ENCODE measurements at places on chromosomes 3 and 15.

DNA sequence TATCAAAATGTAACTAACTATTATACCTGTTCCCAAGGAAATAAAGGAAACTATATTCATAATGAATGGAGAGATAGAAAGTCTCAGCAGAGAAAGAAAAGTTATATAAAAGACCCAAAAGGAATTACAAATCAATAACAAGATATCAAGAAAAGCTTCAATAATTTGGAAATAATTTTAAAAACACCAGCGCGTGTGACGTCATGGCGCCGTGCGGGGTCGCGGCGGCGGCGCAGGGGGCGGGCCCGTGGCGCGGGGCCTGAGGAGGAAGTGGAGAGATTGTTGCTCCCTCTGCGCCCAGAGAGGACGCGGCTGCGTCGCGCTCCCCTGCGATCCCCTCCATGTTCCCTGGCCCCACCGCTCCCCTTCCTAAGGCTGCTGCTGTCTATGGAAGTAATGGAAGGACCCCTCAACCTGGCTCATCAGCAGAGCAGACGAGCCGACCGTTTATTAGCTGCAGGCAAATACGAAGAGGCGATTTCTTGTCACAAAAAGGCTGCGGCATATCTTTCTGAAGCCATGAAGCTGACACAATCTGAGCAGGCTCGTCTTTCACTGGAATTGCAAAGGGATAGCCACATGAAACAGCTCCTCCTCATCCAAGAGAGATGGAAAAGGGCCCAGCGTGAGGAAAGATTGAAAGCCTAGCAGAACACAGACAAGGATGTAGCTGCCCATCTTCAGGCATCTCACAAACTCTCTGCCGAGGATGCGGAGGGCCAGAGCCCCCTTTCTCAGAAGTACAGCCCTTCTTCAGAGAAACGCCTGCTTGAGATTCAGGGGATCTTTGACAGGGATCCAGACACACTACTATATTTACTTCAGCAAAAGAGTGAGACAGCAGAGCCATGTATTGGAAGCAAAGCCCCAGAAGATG, 4.1 kb downstream of the XCR1 start:
- DNase-seq = no peak

DNA sequence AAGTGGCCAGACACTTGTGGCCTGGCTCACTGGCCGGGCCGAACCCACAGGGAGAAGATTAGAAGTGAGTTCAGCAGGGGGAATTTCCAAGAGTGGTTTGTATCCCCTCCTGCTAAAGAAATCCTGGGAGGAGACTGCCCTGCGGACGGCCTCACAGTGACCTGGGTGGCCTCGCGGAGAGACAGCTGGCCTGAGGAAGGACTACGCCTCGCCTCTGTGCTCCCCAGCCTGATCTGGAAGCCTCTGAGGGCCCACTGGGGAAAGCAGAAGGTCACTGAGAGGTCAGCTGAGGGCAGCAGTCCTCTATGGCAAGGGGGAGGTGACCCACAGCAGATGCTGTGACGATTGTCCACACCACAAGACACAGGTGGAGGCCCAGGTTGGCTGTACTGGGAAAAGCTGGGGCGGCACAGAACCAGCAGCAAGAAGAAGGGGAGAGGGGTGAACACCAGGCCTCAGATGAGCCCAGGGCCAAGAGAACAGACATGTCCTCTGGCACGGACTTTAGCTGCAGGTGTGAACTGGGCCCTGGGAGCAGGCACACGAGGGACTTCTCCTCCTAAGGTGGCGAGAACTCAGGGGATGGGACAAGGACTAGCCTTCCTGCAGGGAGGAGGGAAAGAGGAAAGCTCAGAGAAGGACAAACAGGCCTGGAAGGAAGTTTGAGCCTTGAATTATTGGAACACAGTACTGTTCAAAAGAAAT, 37.2 kb upstream of the DLG1 start:
- DNase-seq = no peak

DNA sequence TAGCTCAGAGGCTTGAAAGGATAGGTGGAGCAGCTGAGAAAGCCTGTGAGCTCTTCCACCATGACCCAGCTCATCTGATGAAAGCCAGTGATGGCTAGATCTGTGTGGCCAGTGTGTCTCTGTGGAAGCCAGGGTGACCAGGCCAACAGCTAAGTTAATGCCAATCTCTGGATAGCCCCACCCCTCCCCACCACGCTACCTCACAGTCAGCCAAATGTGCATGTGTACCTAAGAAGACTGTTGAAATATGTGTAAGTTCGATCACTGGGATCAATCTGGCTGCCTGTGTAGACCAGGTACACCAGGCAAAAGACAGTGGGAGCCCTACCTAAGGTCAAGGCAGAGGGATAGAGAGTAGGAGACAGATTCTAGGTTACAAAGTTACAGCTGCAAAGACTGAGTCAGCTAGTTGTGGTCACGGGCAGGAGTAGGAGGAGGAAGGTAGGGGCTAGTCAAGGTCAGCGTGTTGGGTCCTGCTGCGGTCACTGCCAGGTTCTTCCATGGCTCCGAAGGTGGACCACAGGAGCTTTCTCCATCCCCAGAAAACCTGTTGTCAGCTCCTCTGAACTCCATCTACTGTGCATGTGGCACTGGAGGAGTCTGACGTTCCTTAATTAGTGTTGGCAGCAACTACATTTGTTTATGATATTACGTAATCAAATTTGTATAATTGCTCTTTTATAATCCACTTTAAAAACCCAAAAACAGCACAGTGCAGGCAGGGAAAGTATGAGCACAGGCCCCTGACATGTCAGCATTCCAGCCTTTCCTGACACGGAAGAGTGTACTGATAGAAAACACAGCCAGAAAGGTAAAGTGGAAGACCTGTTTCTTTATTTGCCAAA, 318.0 kb downstream of the CLSTN2 start:
- no peak for DNase-seq

- no peak for DNase-seq
Observed at GRCh38 chr3:57587905-57588304, 9.2 kb downstream of the ARF4 start.

DNA sequence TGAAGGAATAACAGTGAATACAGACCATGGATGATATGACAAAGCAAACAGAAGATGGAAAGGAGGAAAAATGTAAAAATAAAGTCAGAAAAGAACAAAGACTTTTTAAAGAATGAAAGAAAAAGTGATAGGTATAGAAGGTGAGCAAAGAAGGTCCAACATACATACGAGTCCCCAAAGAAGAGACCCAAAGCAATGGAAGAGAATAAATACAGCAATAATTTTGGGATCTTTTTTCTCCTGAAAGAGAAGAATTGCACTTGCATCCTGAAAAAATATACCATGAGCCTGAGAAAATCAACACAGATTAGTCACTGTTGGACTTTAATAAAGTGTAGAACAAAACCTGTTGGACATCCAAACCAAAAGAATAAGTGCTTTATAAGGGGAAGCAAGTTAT, 85.3 kb upstream of the SLC6A1 start:
- DNase-seq = no peak

GRCh38 chr3:30577788-30578187, 28.6 kb upstream of the TGFBR2 start:
- DNase-seq = no peak

GRCh38 chr3:32128936-32129335, 22.5 kb downstream of the GPD1L start:
- no peak for DNase-seq

- DNase-seq = no peak
Observed at GRCh38 chr3:109369510-109369909, 32.2 kb upstream of the DPPA4 start.

DNA sequence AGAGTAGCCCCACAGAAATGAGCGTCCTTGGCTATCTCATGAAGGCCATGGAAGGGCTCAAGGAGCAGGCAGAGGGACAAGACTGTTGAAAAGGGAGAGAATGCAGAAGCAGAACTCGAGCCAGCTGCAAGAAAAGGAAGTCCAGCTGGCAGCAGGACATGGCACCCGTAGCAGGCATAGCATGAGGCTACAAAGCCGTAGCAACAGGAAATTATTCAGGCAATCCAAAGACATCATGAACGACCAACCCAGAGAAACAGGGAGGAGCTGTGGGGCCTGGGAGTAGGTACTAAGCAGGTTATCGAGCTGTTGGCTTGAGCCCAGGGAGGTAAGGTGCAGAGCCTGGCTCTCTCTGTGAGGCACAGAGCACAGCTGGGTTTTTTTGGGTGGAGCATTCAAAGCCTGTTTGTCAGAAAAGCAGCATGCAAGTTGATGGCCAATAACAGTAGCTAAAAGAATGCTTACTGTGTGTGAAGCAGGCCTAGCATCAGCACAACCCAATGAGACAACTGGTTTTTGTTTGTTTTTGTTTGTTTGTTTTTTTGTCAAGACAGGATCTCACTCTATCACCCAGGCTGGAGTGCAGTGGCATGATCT, 144.0 kb upstream of the SMAD3 start:
- no peak for DNase-seq

- DNase-seq = no peak
Observed at GRCh38 chr3:70620367-70620766, 307.9 kb upstream of the MDFIC2 start.

DNA sequence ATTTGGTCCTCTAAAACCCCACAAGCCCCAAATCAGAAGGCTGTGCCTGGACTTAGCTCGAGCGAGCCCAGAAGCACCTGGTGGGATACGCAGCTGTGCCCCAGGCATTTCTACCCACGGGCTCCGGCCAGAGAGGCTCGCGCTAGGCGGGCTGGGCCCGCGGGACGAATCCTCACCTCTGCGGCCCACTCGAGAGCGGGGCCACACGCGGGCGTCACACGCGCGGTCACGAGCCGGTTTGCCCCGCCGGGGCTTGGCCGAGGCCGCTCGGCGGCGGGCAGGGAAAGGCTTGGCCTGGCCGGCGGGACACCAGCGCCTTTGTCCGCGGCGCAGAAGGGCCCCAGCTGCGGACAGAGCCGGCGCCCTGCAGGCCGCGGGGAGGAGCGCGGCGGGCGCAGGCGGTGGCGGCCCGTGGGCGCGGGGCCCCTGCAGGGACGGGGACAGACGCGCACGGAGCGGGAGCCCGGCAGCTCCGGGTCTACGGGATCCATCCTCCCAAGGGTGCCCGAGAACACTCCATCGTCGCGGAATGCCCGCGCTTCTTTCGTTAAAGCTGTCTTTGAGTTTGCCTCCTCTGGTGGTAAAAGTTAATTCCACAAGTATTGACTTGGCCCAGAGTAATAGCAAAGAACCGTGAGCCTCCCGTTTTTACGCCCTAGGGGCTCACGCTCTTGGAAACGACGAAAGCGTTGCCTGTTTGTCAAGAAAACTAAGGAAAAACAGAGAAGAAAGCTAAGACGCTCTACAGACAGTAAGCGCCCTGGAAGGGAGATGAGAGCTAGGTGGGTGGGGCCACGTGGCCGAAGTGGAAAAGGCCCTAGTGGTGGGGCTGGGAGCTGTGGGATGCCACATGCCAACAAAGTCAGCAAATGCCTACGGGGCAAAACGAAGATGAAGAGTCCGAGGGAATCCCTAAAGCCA, 26.4 kb downstream of the TYRO3 start:
- peak; percentile 70 for DNase-seq

DNA sequence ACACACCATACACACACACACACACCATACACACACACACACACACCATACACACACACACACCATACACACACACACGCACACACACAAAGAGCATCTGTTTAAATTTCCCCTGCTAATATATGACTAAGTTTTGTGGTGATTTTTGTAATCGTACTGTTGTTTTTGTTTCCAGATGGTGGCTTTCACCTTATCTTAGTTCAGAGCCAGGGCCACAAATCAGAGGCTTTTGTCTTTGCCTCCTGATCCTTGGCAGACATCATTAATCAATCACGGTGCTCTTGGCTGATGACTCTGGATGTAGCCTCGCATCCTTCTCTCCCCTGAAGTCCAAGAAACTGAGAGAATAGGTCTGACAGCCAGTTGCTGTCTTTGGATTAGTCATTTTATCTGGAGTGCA, 52.1 kb downstream of the EDEM1 start:
- DNase-seq = no peak

All from activated CD8-positive, alpha-beta memory T cell treated with anti-CD3 and anti-CD28 coated beads, Interleukin-2, amount 50 U/mL, for 48 hours (primary cell).